ENCODE measurements at places on chromosomes 3 and 15.

GRCh38 chr15:31309893-31310606 is 16.6 kb upstream of the KLF13 start:
- DNase-seq: no peak

DNA sequence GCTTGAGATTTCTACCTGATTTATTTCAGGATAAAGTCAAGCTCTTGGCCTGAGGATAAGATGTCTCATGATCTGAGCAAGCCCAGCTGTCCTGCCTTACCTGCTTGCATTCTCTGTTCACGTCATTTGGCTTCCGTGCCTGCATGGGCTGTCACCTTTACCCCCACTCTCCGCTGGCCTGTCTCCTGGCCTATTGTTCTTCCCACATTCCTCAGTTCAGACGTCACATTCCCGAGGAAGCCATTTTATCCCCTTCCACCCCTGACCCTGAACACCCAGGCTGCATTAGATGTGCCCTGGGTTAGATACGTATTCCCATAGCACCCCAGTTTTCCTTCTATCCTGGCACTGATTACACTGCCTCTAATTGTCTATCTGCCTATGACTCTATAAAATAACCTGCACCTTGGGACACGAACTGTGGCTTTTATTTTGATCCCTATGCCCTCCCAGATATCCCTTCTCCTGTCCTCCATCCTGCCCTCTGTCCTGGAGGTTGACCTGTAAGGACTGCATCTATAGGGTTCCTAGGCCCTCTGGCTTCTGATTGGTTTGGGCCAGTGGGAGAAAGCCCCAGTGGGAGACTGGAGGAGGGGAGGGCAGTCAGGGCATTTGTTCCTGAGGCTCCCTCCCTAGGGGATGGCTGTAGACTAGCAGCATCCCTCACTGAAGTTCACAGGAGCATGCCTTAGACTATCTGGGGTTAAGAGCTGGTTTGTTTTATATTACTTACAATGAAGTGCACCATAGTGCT is 19.2 kb upstream of the UBE2Q2 start:
- DNase-seq: no peak

DNA sequence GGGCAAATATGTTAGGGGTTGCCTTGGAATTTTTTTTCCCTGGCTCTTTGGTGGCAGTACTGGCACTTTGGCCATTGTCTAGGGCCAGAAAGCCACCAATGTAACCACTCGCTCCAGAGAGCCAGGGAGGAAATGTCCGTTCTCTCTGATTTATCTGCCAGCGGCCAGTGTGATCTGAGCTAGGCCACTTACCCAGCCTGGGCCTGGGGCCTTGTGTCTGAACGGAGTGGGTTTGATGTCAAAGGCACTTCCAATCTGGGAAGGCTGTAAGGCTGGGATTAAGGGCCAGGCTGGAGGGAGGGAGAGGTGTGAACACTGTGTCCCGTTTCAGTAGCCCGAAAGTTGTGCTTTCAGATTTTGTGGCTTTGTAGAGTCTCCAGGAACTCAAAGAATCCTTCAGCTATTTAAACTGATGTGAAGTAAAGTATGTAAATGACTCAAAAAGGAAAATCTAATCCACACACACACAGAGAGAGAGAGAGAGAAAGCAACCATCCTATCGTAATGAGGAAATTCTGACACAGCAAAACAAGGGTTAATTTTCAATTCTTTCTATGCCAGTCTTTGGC is 271.0 kb downstream of the PDZRN3 start:
- DNase-seq: no peak

GRCh38 chr3:128362026-128362965 is 104.4 kb downstream of the DNAJB8 start:
- no peak for DNase-seq

GRCh38 chr15:37071134-37071533 is 29.2 kb downstream of the MEIS2 start:
- DNase-seq: no peak

- DNase-seq: peak; percentile 5
These were observed 45.1 kb downstream of the RSL24D1 start for GRCh38 chr15:55151631-55152030.

DNA sequence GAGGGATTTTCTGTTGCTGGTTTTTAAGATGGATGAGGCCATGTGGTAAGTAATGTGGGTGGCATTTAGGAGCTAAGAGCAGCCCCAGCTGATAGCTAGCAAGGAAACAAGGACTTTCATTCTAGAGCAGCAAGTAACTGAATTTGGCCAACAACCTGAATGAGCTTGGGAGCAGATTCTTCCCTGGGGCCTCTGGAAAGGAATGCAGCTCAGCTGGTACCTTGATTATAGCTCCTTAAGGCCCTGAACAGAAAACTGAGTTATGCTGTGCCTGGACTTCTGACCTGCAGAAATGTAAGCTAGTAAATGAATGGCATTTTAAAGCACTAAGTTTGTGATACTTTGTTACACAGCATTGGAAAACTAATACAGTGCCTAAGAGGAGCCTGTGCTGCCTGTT is 565.5 kb downstream of the PDCD6IP start:
- no peak for DNase-seq

DNA sequence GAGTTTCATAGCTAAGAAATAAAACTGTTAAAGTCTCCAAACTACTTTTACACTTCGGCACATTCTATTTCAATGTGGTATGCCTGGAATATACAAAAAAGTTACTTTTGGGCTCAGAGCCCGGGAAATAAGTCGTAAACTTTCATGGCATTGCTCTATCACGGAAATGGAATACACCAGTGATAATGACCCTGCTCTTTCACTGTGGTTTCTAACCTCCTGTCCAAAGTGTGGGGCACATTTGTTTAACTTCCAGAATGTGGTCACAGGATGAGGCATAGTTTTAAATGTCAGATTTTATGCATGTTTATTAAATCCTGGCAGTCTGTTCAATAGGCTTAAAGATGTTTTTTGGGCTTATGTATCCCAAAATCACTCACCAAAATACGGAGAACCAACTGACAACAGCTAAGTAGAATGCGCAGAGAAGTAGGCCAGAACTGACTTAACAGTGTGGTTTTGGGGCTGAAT is 5.1 kb downstream of the CXCR6 start:
- no peak for DNase-seq

DNA sequence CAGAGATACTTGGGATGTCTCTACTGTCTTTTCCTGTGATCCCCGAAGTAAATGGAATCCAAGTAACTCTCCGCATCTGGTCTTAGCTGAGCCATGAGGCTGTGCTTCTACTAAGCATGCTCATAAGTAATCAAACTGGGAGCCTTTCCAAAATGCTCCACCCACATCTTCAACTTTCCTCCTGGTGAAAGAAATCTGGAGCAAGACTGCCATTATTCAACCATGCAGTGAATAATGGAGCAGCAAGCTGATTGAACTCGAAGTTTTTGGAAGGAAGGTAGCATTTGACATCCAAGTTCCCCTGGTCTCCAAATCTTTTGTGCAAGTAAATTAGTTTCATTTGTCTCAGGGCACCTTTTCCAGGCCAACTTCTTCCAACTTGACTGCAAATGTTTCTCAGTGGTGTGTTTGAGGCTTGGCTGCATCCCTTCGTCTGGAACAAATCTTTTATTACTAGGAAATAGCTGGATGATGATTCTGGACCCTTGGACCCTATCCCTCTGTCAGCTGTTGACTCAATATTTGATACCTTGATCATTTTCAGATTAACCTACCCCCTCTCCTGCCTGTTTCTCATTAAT is 19.4 kb downstream of the GXYLT2 start:
- DNase-seq: no peak

GRCh38 chr15:40277471-40277870 is 5.4 kb downstream of the ANKRD63 start:
- DNase-seq: no peak

DNA sequence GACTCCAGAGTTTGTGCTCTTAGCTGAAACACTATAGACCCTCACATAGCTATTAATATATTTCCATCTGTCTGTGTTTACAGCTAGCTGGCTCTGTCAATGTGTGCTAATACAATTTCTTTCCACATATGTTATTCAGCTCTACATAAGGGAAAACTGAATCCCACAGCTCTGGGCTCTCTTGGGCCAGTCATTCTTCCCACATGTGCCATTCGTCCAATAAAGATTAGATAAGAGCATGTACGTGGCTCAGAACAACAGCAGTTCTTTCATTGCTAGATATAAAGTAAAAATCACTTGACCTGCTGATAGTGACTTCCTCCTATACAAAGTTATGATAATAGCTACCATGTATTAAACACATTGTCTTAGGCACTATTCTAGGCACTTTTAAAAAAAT is 2.8 kb upstream of the ILDR1 start:
- DNase-seq: no peak

- DNase-seq: no peak
These were observed 11.1 kb downstream of the DCUN1D1 start for GRCh38 chr3:182969277-182969676.

GRCh38 chr3:113485161-113485609 is 29.8 kb downstream of the SPICE1 start:
- DNase-seq: no peak

- DNase-seq: no peak
These were observed 4.6 kb upstream of the NIT2 start for GRCh38 chr3:100329800-100330489.
